ENCODE measurements at places on chromosomes 2 and 18.

DNA sequence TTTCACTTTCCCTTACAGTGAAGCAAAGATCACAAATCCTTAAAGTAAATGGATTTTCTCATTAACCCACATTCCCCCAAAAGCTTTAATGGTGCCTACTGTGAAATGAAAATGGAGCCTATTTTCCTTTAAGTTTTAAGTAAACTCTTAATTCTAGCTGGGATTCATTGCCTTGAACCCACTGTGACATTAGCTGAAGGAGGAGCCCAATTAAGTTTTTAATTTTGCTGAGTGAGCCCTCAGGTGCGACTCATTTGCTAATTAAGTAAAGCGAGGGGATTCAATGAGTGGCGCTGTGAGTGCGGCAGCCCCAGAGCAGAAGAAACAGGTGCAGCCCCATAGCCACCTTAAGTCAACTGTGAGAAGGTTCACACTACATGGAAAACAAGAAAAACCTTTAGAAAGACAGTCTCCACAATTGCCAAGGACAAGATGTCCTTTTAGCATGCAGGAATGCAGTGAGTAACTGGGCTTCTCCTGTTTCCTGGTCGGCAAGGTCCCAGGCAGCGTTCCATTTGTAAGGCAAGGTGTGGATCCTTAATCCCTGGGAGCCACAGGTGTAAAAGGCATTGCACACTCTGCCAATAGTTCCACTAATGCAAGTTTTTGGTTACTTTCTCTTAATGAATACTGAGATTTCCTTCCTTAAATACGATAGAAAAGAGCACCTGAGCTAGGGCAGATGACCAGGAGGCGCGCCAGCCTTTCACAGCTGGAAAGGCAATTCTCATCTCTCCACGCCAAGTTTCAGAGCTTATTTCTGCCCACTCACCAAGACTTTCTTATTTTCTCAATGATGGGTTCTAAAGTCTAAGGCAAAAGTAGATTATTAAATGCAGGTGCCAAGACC lies 87.7 kb downstream of the TMEM18 start:
- DNase-seq = peak; percentile 33

- peak; percentile 72 for DNase-seq
Observed at GRCh38 chr2:44620189-44620990, 258.6 kb downstream of the CAMKMT start.

- DNase-seq = no peak
Observed at GRCh38 chr2:96890726-96891385, 21.0 kb upstream of the SEMA4C start.

- DNase-seq = peak; percentile 59
Observed at GRCh38 chr2:11406958-11407381, 59.0 kb downstream of the E2F6 start.

GRCh38 chr2:50018292-50018691 lies 864.0 kb upstream of the FSHR start:
- DNase-seq = no peak

DNA sequence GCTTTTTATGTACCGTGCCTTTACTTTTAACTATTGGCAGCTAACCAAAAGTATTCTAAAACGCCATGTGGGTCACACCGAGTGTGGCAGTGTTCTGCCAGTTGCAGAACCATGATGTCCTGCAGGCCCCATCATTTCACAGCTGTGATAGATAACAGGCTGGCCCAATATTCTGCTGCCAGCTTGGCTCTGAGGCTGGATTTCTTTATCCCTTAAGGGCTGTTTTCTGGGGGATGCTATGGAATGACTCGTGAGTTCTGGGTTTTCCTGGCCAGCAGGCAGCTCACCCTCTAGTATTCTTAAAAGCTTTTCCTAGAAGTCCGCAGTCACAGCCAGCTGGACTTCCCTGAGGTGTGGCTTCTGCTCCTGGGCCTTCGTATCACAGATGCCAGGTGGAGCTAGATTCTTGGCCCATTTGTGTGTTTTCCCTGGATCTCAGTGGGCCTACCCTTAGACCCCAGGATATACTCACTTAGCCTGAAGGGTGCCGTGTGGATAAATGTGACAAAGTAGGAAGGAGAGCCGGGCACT lies 41.0 kb downstream of the FHOD3 start:
- peak; percentile 39 for DNase-seq

GRCh38 chr2:43269074-43269572 lies 42.7 kb upstream of the ZFP36L2 start:
- DNase-seq = peak; percentile 94

DNA sequence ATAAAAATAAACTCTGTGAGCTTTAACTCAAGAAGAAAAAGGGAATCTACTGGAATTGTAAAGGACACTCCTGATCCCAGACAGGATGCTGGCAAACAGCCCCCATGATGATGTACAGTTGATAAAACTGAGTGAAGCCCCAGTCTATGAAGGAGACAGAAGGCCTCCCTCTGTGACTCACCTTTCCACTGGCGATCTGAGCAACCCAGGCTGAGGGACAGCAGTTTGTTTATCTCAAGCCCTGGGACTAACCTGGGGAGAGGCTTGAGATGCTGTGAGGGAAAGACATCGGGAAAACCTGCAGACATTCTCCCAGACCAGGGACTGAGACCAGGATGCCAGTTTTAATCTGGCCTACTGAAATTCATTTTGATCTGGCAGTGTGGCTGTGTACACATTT lies 104.5 kb upstream of the CDH2 start:
- DNase-seq = no peak

- no peak for DNase-seq
Observed at GRCh38 chr18:3806656-3807055, 356.7 kb downstream of the TGIF1 start.

- no peak for DNase-seq
Observed at GRCh38 chr2:110170102-110170501, 34.7 kb downstream of the NPHP1 start.

DNA sequence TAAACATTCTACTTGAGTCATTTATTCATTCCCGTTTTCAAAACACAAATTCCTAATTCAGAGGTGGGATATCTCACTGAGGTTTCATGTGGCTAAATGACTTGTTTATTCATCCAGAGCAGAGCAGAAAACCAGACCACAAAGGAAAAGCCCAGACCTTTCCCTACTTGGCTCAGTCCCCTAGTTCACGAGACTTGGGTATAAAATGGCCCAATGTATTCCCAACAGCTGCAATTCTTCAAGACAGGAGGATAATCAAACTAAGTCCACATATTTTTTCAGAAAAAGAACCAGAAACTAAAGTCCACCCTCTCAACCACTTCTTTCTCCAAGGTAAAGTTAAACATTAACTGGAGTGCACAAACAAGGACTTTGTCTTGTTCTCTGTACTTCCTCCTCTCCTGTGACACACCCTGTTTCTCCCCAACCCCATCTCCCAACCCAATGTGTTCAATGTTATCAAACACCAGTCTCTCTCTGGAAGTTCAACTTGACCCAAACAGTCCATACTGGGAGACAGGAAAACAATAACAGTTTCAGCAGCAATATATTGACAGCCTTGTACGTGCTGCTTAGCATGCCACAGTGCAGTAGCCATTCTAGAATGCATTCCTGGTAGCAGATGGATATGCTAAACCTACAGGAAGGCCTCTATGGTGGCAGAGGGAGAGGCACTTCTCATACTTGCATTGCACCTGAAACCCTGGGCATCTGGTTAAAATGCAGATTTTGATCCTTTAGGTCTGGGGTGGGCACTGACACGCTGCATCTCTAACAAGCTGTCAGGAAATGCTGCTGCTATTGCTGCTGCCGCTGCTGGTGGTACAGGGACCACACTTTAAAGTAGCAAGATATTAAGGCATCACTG lies 110.7 kb downstream of the INO80D start:
- DNase-seq = peak; percentile 92

GRCh38 chr18:76351961-76352581 lies 143.0 kb downstream of the ZNF516 start:
- peak; percentile 89 for DNase-seq

DNA sequence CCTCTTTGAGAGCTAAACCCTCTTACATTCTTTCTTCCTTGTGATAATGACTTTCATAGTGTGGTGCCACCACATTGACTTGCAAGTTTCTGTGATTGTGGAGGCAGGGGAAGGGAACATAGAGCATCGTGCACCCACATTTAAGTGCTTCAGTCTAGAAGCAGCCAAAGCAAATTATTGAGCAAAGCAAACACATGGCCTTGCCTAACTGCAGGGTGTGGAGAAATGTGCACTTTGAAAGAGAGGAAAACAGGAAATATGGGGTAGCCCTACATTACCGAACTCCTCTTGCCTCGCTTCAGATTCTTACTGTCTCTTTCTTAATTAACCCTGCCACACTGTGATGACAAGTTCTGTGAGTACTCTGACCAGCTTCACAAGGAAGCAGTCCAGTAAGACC lies 814.6 kb downstream of the SLC4A3 start:
- no peak for DNase-seq

GRCh38 chr2:133755480-133756300 lies 187.4 kb upstream of the NCKAP5 start:
- DNase-seq = peak; percentile 61

DNA sequence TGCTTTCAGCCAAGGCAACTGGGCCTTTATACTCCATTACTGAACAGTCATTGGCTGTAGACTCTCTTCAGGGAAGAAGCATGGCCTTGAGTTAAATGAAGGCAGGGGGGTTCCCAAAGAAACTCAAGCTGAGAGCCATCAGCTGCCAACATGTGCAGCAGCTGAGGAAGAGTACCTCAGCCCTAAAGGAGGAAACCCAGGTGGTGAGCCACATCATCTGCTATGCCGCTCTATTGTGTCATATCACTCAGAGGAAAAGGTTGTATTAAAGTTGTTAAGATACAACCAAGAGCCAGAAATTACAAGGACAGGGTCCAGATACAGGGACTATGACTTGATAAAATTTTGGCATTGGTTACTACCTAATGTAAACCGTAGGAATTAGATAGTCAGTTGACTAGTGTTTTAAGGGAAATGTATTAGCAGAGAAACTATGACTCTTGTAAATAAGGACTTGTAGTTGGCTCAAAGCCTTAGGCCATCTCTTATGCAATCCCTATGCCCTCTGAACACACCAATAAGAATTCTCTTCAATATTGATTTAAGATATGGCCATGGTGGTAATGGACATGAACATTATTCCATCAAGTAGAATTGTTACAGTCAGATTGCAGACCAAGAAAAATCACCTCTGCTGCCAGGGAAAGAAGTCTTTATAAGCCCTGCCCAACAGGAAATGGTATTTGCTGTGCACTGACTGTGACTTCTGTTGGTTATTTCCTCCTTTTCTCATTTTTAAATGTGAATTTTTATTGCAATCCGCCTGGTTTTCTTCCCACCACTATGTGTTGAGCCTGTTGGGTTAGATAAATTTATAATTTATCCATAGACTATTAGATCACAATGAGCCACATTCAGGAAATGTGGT lies 9.2 kb upstream of the LRPPRC start:
- DNase-seq = peak; percentile 11

- DNase-seq = no peak
Observed at GRCh38 chr2:178927173-178927572, 120.0 kb upstream of the TTN start.

DNA sequence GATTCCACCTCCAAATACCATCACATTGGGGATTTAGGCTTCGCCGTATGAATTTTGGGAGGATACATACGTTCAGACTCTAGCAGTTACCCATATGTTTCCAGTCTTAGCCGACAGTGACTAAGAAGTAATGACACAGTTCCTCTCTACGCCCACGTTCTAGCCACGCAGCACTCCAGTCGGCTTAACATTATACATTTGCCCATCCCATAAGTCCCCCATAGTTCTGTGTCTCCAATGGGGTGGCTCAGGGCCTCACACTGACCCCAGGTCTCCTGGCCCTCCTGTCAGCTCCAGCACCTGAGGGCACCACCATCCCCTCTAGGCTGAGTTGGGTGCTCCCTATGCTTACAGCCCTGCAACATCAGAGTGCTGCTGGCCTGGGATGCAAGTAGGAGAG lies 18.4 kb upstream of the CNDP2 start:
- DNase-seq = no peak

- no peak for DNase-seq
Observed at GRCh38 chr18:31646332-31647126, 37.9 kb downstream of the B4GALT6 start.

DNA sequence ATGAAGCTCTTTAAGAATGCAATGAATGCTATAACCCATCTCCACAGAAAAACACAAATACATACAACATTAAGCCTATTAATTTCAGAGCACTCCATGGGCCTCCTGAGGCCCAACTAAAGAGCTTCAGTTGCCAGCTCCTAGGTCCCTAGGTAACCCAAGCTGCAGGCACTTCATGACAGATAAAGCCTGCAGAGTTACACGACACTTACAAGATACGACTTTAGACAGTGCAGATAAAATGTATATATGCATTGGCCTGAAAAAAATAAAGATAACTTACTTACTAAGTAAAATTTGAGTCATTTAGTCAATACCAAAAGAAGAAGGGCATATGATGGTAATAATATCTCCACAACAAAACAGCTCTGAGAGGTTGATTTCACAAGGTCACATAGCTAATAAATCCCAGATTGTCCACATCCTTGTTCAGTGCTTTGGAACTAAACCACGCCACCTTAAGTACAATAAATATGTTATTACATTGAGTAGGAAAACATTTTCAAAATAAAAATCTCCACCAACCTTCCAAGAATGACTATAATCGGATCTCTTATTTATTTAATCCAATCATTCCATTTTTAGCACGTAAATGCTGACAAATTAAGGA lies 3.4 kb downstream of the MAP4K3 start:
- no peak for DNase-seq

- DNase-seq = no peak
Observed at GRCh38 chr2:236219411-236219810, 44.8 kb downstream of the ASB18 start.

DNA sequence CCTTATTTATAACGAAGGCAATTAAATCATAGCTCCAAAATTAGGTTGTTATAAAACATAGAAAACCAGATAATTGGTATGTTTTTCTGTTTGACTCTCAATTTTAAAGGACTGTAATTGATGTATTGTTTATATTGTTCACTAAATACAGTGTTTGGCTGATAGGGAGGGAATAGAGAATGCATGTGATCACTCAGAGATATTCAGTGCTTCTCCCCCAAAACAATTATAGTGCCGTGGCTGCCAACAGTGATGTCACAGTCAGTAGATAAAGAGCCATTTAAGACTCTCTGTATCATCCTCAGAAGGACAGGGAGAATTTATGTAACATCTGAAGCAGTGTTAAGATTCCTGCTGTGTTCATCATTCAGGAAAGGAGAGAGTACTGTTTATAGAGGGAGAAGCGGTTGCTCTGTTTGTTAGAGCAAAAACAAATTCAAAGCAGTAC lies 69.6 kb downstream of the PHLPP1 start:
- no peak for DNase-seq

- DNase-seq = no peak
Observed at GRCh38 chr2:135182190-135182589, 130.1 kb downstream of the RAB3GAP1 start.

DNA sequence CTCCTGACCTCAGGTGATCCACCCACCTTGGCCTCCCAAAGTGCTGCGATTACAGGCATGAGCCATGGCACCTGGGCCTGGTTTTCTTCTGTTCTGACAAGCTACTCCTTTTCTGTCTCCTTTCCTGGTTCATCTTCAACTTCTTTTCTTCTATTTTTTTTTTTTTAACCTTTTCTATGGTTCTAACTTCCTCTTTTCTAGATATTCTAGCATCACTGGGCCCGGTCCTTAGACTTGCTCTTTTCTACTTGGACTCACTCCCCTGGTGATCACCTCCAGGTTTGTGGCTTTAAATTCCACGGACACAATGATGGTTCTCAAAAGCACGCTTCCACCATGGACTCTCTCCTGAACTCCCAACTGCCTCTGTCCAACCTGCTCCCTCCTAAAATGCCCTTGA lies 2.0 kb downstream of the EIF2AK2 start:
- DNase-seq = no peak
